ENCODE measurements at places on chromosomes 7 and 10.

DNA sequence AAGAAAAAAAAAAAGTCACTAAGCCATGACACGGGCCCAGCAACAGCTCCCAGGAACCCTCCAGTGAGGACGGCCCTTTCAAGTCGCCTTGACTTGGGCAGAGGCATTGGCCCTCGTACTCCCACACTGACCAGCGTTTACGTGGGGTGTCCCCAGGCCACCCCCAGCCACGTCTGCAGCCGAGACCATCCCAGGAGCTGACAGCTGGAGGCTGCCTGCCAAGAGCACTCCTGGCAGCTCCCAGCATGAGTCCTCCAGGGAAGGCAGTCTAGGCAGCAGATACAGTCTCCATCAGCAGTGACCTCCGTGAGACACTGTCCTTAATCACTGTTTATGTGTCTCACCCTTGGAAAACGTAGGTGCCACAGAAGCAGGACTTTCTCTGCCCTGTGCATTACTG, 86.5 kb downstream of the PROSER2 start:
- no peak for DNase-seq

DNA sequence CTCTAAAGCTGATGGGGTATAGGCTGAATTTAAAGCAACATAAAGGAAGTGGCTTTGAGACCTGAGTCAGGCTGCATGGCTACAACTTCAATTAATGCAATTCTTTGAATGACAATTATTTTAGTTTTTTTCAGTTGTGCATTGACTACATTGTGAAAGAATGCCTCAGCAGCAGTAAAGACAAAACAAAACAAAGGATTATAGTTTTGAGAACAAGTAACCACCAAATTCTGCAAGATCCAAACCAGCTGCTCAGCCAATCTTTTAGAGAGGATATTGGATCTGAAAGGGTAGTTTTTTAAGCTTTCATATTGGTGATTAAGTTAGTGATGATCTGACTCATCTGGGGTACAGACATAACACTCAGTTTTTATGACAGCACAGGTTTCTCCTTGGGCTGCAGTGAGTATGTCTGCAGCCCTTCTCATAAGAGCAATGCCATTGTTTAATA, 40.6 kb upstream of the ABCA13 start:
- DNase-seq = no peak

- no peak for DNase-seq
These were observed 47.4 kb downstream of the HOXA1 start for GRCh38 chr7:27048438-27048837.

DNA sequence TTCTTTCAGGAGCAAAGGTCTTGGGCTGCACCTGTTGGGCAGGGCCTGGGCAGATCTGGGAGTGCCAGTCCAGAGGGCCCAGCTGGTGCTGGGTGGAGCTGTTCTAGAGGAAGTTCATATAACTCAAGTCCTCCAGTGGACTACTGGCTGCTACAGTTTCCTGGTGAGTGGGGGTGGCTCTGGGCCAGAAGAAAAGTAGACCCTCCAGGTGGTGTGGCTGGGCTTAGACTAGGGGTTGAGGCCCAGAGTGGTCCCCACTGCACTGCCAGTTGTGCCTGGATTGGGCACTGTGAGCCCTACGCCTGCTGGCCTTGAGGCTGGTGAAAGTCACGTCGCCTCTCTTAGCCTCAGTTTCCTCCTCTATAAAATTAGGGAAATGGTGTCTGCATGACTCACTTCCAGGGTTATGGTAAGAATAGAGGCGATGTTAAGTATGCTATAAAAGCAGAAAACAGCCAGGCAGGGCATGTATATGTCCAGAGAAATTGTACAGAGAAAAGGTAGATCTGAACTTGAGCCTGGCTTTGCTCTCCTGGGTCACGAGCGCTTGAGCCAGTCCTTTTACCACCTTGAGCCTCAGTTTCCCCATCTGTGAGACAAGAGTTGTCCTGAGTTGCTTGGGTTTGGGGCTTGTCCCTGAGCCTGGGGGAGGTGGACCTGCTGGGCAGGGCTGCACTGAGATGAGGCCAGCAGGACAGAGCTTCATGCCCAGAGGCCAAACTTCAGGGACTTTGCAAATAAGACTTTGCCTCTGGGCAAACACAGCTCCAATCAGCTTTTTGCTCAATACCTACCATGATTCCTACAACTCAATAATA, 3.8 kb upstream of the CLDN3 start:
- DNase-seq = no peak

DNA sequence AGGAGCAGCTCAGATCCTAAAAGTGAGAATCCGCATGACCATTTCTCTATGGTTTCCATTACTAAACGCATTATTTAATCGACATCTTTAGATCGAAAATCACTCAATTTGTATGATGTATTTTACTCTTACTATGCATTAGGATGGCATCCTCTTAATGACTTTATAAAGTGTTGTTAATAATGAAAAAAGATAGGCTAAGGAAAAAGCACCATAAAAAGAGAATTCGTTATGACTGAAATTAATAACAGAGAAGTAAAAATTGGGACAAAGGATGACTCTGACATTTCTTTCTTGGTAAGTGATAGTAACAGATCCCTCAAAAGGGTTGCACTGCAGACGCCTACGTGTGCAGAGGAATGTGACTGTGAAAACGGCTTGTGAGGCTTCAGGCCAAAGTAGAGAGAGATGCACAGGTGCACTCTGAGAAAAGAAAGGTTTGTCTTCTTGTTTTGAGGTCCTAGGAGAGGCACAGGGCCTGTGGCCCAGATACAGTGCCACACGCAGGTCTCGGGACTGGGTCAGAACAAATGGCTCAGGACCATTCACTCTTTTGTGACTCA, 23.0 kb upstream of the RBM33 start:
- no peak for DNase-seq

GRCh38 chr7:116711790-116712189, 39.8 kb downstream of the MET start:
- no peak for DNase-seq

- DNase-seq = no peak
These were observed 66.1 kb upstream of the SLC13A1 start for GRCh38 chr7:123265853-123266252.

DNA sequence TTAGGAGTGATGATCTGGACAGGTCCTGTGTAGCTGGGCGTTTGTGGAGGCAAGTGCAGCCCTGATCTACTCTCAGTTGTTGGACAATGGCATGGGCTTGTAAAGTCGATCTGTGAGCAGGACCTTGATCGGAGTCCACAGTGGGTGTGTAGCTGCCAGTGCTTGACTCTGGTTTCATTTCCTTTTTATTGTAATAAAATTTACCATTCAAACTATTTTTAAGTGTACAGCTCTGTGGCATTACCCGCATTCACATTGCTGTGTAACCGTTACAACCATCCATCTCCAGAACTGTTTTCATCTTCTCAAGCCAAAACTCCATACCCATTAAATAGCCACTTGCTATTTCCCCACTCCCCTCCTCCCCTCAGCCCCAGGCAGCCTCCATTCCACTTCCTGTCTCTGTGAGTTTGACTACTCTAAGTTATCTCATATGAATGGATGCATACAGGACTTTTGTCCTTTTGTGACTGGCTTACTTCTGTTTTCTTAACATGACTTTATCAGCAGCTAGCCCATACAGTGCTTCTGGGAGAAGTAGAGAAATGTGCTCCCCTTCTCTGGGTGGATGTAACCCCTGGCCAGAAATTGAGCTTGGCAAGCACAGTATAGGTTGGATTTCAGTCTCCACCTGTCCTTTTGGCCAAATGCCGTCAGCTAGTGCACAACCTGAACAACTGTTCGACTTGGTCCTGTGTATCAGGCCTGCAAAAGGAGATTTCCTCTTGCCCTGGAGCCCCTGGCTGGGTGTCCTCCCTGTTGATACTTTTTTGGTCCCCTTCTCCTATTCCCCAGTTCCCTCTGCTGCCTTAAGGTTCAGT, 180.0 kb downstream of the LRMDA start:
- no peak for DNase-seq

DNA sequence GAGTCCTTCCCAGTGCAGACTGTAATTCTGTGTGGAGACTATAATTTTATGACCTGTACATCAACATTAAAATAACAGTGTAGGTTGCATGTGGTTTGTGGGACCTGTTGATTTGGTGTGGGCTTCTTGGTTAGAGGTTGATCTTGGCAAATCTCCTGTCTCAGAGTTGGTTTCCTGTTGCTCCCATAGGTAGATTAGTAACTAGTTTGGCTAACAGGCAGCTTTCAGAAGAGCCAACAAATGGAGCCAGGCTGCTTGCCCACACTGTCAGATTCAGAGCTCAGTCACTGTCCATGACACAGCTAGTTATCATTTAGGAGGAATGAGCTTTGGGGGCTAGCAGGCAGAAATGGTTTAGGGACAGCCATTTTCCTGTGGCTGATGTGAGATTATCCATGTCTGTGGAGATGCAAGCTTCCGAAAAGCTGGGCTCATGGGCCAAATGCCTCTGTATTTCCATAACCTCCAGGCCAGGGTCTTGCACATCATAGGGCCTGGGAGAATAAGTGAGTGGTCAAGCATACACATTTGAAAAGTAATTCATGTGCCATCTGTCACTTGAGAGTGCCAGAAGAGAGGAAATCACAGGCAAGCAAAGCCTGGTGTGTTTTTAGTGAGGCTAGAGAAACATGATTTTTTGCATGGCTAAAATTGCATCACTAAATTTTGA, 33.4 kb downstream of the CCM2 start:
- no peak for DNase-seq

GRCh38 chr10:28241741-28242399, 61.0 kb downstream of the MPP7 start:
- DNase-seq = peak; percentile 7

GRCh38 chr7:78011642-78012041, 213.1 kb downstream of the PHTF2 start:
- no peak for DNase-seq

GRCh38 chr7:44131173-44132029, 8.1 kb upstream of the POLD2 start:
- no peak for DNase-seq

GRCh38 chr10:76547352-76547972, 1090.1 kb downstream of the KCNMA1 start:
- DNase-seq = peak; percentile 6

DNA sequence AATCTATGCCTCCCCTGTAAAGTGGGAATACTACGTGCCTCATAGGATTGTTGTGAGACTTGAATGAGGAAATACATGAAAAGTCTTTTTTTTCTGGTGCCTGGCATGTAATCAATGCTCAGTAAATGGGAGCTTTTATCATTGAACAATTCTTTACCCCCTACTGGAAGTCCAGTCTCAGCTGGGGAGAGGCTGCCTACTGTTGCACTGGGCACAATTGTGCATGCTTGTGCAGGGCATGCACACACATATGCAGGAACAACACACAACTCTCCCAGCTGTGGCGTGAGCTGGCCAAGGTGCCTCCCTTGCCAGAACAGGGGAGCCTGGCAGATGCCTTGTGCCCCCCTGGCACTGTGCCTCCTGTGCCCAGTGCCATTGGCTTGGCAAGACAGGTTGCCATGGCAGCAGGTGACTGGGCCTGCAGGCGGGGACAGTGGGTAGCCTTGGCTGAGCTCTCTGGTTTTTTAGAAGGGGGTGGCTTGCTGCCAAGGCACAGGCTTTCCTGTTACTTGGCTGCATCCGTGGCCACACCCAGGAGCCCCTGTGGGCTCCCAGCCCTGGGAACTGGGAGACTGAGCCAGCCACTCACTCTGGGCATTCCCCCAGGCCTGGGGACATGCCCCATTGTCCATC, 16.1 kb upstream of the PALD1 start:
- no peak for DNase-seq

GRCh38 chr10:59688921-59689351, 20.7 kb downstream of the SLC16A9 start:
- no peak for DNase-seq

DNA sequence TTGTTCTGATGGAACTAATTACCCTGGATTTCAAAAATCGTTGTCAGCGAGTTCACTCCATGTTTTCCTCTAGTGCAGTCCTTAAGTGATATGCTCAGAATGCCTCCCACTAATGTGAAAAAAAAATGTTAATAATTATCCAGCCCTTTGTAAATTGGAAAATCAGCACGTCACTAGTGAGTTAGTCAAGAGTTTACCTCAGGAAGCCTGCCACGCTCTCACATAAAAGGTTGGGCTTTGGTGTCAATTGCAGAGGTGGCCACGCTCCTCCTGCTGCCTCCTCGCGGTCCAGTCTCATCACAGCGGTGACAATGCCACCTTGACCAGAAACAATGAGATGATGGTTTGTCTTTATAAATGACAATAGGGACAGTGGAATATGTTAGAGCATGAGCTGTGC, 22.5 kb downstream of the UPP1 start:
- no peak for DNase-seq

DNA sequence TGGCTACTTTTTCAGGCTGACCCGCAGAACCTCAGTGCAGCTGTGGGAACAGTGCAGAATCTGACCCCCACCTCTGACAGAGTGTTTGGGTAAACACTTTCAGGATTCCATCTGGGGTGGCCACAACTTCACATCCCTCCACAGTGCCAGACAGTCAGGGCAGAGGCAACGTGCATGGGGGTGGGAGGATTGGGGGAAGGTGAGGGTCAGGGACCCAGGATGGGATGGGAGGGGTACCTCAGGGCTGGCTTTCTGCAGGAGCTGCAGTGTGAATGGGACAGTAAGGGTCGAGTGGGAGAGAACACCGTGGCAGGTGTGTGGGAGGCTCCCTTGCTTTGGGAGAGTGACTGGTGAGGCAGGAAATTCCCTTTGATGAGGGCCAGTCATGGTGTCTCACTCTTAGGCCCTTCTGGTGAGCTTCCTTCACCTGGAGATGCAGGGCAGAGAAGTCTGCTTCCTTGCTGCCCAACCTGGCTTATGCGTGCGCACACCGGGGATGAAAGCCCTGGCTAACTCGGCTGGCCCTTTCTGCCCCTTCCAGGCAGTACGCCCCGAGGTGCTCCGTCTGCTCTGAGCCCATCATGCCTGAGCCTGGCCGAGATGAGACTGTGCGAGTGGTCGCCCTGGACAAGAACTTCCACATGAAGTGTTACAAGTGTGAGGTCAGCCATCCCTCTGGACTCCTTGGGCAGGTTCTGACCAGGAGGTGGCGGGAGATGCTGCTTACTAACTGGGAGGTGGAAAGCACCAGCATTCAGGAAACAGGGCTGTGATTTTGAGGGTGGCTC, 8.4 kb downstream of the ZYX start:
- no peak for DNase-seq

GRCh38 chr7:148456351-148456750, 134.2 kb upstream of the C7orf33 start:
- no peak for DNase-seq

DNA sequence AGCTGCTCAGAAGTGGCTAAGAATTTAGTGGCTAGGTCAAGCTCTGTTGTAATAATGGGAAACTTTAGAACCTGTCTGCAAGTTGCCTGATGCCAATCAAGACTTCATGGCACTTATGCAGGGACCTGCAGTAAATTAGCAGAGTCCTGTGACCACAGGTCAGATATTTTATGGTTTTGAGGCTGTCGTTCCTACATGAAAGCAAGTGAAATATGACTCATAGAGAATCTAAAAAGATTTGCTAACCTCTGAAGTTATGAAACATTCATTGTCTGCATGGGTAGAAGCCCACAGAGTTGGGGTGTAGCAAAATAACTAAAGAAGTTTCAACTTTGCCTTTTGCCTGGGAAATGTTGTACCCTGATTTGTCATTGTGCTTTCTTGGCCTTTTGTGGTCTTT, 32.3 kb downstream of the SLC39A12 start:
- DNase-seq = no peak

DNA sequence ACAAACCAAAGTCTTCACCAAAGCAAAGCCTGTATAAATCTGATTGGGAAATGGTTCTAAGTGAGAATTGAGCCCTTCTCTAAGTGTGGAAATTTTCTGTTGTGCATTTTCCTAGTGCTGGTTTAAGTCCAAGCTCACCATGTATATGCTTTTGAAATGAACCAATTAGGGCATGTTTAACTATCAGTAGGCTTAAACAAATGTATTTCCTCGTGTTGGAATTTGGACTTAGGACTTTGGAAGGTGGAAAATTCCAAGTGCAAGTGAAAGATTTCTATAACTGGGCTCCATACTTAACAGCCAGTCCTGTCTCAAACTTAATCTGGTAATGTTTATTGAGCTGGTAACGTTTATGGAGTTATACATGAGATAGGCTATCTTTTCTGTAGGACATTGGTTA, 28.5 kb downstream of the CCNY start:
- DNase-seq = no peak
